ENCODE measurements at places on chromosomes 2 and 18.

- DNase-seq, result no peak
Observed at GRCh38 chr2:68203587-68203986, 45.9 kb downstream of the PNO1 start.

GRCh38 chr18:12777500-12777944 is 74.7 kb downstream of the PSMG2 start:
- DNase-seq, result no peak

- DNase-seq, result no peak
Observed at GRCh38 chr2:73343992-73344391, 41.6 kb upstream of the ALMS1 start.

- DNase-seq, result no peak
Observed at GRCh38 chr2:153811516-153811915, 60.2 kb upstream of the GALNT13 start.

GRCh38 chr2:100606726-100607343 is 44.0 kb downstream of the PDCL3 start:
- no peak for DNase-seq

DNA sequence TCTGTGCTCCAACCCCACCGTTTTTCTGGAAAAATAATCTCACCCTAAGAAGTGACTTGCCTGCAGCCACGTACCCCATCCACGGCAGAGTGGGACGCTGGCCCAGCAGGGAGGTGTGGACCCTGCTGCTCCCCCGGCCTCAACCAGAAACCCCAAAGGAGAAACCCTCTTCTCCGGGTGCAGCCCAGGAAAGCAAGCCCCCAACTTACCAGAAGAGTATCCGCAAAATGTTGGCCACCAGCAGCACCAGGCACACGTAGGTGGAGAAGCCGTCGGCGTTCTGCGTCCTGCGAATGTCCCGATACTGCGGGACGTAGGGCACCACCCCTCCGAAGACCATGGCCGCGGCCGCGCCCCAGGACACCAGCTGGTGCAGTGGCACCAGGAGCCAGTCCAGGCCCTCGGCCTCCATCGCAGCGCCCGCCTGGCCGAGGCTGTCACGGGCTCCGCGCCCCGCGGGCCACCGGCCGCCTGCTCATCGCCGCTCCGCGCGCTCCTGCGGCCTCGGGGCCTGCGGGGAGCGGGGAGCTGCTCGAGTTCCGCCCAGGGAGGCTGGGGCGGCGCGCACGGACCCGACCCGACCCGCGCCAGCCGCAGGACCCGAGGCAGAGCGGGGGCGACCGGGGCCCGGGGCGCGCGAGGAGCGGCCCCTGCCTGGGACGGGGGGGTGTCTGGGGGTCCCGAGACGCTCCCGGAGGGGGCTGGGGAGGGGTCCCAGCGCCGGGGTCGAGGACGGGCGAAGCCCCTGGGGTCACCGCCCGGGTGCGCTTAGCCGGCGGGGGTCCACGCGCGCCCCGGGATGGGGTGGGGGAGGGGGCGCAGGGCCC is 725 bp downstream of the SLC66A2 start:
- no peak for DNase-seq

- no peak for DNase-seq
Observed at GRCh38 chr2:187698374-187699110, 144.3 kb upstream of the TFPI start.

GRCh38 chr2:210517264-210517663 is 39.1 kb upstream of the CPS1 start:
- DNase-seq, result no peak

DNA sequence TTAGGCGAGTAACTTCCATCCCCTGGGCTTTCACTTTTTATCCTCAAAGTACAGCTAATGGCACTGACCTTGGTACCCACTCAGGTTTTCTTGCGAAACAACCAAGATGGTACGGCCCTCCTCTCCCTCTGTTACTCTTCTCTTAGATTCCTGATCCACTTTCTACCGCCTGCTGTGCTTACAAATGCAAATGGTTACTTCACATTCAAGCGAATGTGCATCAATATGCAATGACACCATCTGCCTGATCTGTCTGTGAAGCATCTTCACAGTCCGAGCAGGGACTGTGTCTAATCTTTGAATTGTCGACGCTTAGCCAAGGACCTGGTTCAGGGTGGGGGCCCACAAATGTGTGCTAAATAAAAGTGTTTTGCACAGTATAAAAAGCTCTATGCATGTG is 112.2 kb downstream of the TRIB2 start:
- DNase-seq, result no peak

GRCh38 chr18:27687351-27687979 is 489.5 kb downstream of the CDH2 start:
- no peak for DNase-seq
